Cerebellum (tissue), 4 donors: ENCODE measurements at places on chromosomes 1 and 21.

GRCh38 chr1:94329276-94329675 lies 88.9 kb upstream of the ABCD3 start:
- no peak for DNase-seq

DNA sequence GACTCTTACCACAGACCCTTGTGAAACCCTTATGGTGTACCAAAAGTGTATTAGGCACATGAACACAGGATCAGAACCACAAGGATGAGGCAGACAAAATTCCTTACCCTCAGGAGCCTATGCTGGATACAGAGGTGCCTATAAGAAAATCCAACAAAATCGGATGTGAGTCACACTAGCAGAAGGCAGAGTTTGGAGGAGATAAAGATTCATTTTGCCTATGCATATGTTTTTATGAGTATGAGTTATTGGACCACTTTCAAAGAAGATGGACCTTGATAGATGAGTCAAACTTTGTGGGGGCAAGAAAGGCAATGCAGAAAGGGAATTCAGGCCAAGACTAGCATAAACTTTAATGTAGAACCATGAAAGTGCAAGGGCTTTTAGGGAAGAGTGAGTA lies 17.0 kb downstream of the CAMK1G start:
- DNase-seq: no peak

DNA sequence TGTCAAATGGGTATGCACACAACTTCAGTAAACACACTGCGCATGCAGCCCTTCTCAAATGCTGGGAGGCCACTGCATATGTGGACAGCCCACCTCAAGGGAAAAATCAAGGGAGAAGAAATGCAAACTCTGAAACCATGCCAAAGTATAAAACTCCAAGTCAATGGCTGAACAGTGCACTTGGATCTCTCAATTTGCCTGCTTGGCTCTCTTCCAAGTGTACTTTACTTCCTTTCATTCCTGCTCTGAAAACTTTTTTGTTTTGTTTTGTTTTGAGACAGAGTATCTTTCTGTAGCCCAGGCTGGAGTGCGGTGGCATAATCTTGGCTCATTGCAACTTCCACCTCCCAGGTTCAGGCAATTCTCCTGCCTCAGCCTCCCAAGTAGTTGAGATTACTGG lies 18.8 kb upstream of the COP1 start:
- no peak for DNase-seq

DNA sequence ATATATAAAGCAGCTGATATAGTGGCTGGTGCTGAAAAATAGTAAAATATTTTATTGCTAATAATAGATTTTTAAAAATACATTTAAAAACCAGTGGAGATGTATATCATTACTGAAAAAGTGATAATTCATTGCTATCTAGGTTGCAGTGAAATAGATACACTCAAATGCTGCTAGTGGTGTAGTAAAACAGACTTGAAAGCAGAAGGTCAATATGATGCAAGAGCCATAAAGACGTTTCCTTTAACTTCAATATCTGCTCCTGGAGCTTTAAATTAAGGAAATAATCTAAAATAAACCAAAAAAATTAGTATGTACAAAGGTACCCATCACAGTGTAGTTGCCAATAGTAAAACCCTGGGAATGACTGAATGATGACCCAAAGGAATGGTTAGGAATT lies 26.2 kb downstream of the RHEX start:
- DNase-seq: no peak

GRCh38 chr1:3170561-3171453 lies 101.8 kb downstream of the PRDM16 start:
- peak; percentile 54 for DNase-seq

DNA sequence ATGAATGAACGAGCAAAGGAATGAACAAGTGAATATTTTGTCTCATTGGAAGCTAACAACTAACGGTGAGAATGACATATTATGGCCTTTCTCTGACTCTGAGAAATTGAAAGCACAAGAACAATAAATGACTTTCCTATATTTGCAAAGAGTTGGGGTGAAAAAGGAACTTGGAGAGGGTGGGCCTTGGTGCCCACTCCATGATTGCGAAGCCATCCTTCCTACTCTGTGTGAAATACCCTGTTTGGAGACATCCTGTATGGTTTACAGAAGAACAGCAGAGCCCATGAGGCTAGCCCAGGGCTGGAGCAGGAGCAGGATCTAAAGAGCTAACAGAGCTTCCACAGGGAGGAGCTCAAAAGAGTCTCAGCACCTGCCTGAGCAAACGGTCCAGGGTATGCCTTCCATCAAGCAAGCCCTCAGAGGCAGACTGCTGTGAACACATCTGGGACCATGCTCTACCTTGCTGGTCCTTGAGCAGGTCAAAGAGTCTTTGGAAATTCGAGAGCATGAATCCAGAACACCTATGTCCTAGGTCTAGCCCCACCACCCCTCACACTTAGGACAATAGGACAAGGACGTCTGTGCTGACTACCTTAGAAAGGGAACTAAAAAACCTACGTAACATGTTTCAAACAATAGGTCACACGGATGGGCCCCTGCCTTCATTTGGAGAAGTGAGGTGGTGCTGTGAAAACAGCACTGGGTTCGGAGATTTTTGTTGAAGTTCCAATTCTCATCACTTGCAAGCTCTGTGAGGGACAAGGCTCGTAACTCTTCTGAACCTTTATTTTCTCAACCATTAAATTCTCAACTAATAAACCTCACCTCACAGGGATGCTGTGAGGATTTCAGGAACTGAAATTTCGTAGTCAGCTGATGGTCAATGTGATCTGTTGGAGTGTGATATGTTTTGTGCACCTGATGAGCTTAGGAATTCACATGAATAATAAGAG lies 377.4 kb downstream of the RRAGC start:
- DNase-seq: no peak

GRCh38 chr1:211474451-211474850 lies 17.5 kb downstream of the RD3 start:
- DNase-seq: no peak

GRCh38 chr1:217052626-217053025 lies 329.4 kb upstream of the ESRRG start:
- no peak for DNase-seq

GRCh38 chr1:117964290-117965038 lies 34.9 kb downstream of the WDR3 start:
- DNase-seq: no peak

GRCh38 chr1:90821788-90822359 lies 104.8 kb upstream of the BARHL2 start:
- DNase-seq: no peak

GRCh38 chr1:197903196-197903514 lies 725 bp downstream of the C1orf53 start:
- no peak for DNase-seq

DNA sequence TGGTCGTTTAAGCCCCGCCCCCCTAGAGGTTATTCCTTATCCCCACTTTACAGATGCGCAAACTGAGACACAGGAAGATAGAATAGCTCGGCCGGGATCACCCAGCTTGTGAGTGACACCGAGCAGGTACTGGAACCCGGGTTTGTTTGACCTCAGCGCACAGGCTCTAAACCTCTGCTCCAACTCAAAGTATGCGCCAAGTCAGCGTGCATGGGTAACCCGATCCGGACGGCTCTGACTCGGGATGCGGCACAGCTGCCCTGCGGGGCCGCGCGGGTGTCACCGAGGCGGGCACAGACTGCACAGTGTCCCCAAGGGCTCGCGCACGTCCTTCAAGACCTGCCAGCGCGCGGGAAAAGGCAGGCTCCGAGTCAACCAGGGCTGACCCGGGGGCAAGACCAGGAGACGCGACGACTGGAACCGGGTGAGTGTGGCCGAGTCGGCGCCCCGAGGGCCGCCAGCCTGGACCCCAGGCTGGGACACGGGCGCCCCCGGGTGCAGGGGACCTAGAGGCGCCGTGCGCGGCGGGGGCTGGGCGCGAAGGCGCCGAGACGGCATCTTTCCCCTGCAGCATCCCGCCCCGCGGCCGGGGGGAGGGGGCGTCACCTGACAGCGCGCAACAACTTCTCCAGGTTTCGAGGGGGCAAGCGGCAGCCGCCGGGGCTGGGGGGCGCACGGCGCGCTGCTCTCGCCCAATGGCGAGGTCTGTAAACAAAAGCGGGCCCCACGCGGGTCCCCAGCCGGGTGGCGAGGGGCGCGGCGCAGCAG lies 101.9 kb upstream of the SOD1 start:
- DNase-seq: no peak

- DNase-seq: no peak
Measured at GRCh38 chr1:20282533-20282932, 8.1 kb upstream of the VWA5B1 start.

DNA sequence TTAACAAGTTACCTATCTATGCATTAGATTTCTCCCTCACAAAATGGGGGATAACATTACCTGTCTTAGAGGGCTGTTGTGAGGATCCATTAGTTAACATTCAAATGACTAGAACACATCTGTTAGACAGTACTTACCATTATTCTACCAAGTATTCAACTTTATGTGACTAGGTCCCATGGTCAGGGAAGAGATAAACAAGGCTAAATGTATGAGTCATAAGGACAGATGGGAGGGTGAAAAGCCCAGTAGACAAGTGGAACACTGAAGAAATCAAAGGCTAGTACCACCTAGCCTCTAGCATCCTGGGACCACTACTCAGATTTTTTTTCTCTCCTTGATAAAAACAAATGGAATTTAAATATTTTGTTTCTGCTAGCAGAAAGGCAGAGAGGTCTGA lies 9.0 kb upstream of the VHLL start:
- DNase-seq: no peak

GRCh38 chr1:179876300-179876715 lies 1.3 kb downstream of the TOR1AIP2 start:
- no peak for DNase-seq

DNA sequence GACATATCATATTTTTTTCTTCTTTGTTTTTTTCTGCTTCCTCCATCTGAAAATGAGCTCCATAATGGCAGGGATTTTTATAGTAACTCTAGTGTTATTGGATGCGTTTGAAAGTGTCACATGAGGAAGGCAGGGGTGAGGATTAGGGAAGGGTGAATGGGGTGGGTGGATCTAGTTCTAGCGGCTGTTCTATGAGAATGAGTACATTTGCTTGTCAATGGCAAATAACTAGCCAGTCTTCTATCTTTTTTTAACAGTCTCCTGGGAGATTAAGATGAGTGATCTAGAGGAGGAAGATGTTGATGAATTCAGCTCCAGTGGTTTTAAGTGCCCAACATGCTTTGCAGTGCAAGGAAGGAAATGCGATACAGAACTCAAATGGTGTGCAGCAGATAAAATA lies 5.8 kb downstream of the OR14I1 start:
- no peak for DNase-seq

- no peak for DNase-seq
Measured at GRCh38 chr1:160419150-160419837, 18.9 kb downstream of the VANGL2 start.

- DNase-seq: no peak
Measured at GRCh38 chr1:18592368-18592767, 38.3 kb upstream of the PAX7 start.

DNA sequence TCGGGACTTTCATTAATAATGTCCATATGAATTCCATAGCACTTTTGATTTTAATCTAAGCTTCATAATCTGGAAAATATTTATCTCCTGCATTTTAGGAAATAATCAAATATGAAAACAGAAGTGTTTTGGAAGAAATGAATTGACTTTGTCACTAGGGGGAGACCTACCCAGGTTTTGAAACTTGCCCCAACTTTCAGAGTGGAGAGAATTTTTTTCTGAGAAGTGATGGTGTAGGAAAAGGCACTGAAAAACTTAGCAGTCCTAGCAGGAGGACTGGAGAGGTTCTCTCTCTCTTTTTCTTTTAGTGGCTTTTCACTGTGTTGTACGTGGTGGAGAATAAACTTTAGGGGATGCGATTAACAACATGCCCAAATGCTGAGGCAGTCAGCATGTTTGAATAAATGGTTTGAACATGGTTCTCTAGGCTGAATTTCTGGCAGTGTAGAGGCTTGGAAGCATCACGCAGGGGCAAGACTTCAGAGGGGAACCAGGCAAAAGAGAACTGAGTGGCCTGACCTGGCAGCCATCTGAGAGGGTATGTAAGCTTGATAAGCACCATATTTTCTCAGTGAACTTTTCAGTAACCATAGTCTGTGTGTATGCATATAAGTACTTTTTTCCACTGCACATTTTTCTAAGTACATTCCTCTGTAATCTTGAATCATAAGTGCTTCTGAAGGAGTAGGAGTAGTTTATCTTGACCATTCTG lies 68.3 kb upstream of the NEK7 start:
- no peak for DNase-seq

GRCh38 chr1:173960625-173961024 lies 43.5 kb upstream of the SERPINC1 start:
- DNase-seq: no peak

GRCh38 chr1:204141131-204141530 lies 10.7 kb downstream of the ETNK2 start:
- DNase-seq: no peak

GRCh38 chr1:245235156-245235555 lies 80.4 kb downstream of the KIF26B start:
- no peak for DNase-seq

GRCh38 chr1:108780937-108781574 lies 34.6 kb downstream of the STXBP3 start:
- no peak for DNase-seq

GRCh38 chr1:43229826-43230780 lies 39.7 kb upstream of the TMEM125 start:
- no peak for DNase-seq

- no peak for DNase-seq
Measured at GRCh38 chr21:42649122-42650032, 4.0 kb upstream of the PDE9A start.

- DNase-seq: no peak
Measured at GRCh38 chr1:104765085-104765484, 1015.4 kb downstream of the AMY1C start.

DNA sequence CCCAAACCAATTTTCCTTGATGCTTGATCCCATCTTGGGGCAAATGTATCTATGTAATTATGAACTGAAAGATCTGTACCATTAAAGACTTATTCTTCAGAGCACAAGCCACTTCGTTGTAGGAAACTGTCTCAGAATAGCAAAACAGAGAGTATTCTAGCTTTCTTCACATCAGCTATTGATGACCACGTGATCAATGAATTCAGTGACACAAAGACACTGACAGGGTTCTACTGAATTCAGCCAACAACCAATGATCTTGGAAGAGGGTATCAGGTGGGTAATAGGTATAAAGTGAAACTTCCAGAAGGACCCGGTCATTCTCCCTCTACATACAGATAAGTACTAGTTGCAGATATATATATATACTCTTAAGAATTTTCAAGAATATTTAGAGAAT lies 33.8 kb upstream of the SERTAD4 start:
- no peak for DNase-seq

GRCh38 chr1:41381692-41382479 lies 20.7 kb downstream of the FOXO6 start:
- DNase-seq: peak; percentile 19
